Stimulated activated CD8-positive, alpha-beta memory T cell treated with anti-CD3 and anti-CD28 coated beads, Interleukin-7, amount 100 ng/mL, for 24 hours (primary cell): ENCODE measurements at places on chromosomes 16 and 17.

- no peak for DNase-seq
Measured at GRCh38 chr17:35084987-35085386, 21.5 kb upstream of the RFFL start.

DNA sequence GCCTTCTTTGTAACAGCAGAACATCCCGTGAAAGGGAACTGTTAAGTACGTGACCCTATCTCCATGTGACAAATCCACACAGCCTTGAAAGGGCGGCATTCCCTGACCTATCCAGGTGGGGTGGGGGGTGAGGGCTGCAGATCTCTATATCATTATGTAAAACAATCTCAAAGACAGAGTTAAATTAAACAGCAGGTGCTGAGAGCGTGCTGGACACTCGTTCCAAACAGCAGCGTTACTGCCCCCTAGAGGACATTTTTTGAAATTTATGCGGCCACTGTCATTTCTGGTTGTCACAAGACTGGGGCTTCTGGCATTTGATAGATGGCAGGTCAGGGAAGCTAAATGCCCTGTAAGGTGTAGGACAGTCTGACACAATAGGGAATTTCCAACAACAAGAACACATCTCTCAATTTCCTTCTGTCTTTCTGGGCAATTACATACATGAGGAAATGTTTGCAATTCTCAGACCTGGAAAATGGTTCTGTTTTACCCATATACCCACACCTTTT lies 6.7 kb upstream of the SLC25A39 start:
- DNase-seq, result no peak

DNA sequence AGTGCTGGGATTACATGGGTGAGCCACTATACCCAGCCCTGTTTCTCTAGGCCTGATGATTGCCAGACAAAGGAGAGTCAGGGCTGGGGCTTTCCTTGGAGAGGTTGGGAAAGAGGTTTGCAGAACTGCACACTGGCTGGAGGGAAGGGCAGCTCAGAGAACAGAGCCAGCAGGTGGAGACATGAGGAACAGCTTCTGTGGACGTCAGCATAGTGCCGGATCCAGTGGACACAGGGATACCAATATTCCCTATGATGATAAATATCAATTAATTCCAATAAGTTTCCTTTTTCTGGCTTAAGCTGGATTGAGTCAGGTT lies 43.2 kb upstream of the SCNN1B start:
- DNase-seq, result no peak

- DNase-seq, result no peak
Measured at GRCh38 chr17:35423761-35424160, 8.5 kb downstream of the SLFN12 start.

DNA sequence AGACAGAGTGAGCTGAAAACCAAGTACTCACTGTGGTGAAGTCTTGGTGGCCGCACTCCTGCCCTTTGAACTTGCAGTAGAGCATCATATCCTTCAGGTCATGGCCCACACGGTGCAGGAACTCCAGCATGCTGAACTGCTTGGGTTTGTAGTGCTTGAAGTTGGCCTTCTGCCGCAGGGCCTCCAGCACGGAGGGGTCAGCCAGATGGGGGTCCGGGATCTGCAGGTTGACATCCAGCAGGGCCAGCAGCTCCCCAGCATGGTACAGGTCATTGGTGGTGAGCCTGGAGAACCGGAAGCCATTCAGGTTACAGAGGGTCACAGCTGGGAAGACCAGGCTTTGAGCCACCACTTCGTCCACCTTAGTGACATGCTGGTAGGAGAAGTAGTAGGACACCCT lies 99.1 kb upstream of the CCL2 start:
- no peak for DNase-seq

GRCh38 chr16:79756571-79756970 lies 156.0 kb upstream of the MAF start:
- DNase-seq, result no peak

DNA sequence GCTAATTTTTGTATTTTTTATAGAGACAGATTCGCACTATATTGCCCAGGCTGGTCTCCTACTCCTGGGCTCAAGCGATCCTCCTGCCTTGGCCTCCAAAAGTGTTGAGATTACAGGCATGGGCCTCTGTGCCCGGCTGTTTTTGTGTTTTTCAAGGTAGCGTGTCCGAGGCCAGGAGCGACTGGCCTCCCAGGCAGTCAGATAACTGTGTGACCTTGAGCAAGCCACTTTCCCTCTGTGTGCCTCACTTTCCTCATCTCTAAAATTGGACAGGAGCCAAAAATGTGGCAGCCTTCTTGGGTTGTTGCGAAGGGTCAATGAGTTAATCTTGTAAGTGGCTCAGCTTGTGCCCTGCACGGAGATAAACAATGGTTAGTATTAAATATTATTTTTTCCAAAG lies 2.4 kb downstream of the ABCC1 start:
- no peak for DNase-seq

DNA sequence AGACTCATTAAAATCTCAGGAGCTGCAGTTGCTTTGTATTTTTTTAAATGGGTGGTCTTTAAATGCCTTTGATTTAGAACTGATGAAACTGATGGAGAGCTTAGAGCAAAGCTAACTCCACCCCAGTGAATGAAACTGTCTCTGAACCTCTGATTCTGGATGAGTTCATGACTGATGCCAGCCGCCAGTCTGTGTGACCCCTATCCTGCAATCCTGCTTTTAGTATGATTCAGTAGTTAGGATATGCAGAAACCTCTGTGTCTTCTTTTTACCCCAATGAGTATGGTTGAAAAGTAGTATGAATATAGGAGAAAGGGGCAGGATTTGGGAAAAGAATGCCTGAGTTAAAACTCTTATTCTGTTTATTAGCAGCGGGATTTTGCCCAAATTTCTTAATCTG lies 12.3 kb upstream of the SALL1 start:
- no peak for DNase-seq

DNA sequence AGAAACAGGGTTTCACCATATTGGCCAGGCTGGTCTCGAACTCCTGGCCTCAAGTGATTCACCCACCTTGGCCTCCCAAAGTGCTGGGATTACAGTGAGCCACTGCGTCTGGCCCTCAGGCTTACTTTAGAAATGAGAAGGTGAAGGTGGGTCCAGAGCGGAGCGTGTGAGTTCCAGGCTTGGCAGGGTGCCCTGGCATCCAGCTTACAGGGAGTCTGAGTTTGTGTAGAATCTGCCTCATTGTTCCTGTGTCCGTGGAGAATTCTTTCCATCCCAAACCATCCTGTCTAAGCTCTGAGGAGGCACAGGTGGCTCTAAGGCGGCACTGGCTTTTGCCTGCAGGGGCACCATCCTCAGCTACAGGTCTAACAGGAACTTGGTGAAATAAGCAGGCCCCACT lies 50.6 kb downstream of the RAB11FIP3 start:
- DNase-seq, result no peak

GRCh38 chr16:29316761-29317183 lies 89.7 kb downstream of the NPIPB11 start:
- DNase-seq, result no peak

DNA sequence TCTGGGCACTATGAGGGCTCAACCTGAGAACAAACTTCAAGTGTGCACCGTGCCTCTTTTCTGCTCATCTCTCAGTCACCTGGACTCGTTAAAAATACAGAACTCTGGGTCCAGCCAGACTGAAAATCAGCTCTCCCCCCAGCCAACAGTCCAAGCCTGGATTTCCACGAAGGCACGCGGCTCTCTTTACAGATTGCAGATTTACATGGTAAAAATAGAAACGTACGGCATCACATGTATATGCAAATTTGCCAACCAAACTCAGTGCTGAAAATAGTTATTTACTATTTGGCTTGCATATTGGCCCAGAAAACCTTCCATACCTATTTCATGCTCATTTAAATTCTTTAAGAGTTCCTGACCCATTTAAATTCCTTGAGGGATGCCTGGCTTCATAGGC lies 315.8 kb downstream of the MAF start:
- DNase-seq, result no peak

GRCh38 chr16:79253100-79253631 lies 347.4 kb downstream of the MAF start:
- DNase-seq, result no peak

DNA sequence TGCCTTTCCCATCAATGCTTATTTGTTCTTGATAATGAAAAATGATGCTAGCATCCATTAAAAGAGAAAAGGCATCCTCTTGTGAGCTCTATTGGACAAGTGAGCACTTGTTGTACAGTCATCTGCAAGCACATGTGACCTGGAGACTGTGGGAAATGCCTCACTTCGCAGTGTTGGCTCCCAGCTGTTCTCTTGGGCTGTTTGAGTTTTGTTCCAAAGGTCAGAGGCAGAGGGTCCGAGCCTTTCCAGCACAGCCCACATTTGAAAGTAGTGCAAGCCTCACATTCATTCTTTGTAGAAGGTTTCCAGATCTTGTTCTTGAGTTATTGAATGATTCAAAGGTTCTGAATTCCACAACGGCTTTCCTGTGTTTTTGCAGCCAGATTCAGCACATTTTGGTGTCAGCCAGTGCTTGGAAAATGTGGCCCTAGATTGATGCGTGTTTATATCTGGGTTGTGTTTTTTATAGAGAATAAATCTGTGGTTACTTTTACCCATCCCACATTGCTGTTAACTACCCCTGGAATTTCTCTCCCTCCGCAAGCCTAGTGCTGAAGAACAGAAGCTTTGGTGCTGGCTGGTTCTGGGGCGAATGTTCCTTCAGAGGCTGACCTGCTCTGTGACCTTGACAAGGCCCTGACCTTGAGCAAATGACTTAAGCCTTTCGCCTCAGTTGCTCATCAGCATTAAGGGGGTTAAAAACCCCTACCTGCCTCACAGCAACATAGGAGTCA lies 49.8 kb downstream of the CDH1 start:
- DNase-seq, result no peak

DNA sequence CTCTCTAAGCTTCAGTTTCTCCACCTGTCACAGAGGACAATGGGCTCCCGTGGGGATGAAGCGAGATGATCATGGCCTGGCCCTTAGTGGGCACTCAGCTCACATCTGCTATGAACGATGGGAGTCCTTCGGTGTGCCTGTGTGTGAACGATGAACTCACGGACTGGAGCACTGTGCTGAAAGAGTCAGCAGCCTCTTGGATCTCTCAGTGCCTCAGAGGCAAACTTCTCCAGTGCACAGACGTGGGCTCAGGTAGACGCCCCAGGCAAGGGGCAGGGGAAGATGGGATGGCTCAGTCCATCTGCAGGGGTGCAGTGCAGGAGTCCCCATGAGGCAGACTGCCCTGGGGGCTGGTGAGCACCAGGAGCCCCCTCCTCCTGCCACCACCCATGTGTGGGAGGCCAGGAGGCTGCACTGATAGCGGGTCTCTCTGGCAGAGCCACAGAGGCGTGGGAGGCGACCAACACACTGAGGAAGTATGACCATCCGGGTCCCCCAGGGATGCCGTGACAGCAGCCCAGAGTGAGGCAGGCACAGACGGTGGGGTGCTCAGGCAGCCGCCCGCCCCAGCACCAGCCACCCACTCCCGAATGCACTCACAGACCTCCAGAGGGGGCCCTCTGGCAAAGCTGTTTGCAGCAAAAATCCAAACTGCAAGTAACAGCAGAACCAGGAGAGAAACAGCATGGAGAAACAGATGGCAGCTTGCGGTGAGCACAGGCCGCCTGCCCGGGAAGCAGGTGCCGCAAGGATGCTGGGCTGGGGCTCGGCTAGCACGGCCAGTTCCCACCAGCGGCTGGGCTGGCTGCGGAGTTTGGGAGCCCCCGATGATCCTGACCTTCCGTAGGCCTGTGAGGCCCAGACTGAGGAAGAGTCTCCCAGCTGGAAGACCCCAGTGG lies 82.7 kb downstream of the RPH3AL start:
- DNase-seq, result no peak

DNA sequence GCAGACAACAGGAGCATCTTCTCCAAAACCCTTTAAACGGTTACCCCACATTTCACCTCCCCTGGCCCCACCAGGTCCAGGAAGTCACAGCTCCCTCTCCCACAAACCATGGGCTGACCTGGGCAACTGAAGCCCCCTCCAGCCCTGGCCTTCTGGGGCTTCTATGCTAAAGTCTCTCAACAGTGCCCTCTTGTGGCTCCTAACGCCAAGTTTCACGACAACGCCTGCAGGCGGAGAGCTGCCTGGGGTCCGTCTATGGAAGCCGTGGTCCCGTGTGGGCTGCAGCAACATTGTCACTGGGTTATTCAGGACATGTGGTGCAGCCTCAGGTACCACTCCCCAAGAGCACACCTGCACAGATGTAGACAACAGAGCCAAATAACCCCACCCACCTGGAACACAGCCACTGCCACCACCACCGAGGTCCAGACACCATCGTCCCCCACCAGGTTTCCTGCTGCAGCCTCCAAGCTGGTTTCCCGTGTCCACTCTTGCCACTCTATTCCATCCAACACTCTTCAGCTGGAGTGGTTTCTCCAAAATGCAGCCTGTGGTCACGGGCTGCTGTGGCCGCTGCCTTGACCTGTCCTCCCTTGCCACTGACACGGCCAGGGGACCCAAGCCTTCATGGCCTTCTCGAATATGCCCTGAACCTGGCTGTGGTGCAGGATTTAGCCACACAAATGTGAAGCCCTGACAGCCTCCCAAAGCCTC lies 19.1 kb downstream of the C16orf95 start:
- no peak for DNase-seq

DNA sequence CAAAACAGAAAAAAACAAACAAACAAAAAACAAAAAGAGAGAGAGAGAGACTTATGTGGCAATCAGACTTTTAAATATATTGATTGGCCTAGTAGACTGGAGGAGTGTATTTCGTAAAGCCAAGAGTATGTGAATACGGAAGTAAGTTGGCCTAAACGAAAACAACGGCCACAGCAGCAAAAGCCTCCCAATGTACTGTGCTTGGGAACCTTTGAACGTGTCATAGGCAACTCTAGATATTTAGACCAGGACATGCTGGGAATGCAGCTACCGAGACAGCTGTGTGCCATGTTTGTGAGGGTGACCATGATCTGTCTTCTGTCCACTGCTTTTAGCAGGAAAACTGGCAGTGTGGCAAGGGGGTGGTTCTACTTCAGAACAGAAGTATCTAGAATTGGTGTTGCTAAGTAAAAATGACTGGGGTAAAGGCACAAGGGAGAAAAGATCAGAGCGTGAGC lies 7.4 kb downstream of the MAF start:
- DNase-seq, result no peak

- DNase-seq, result no peak
Measured at GRCh38 chr17:44310609-44311376, 2.4 kb downstream of the RUNDC3A start.

GRCh38 chr17:77315551-77316190 lies 174.9 kb downstream of the SEC14L1 start:
- DNase-seq, result no peak

DNA sequence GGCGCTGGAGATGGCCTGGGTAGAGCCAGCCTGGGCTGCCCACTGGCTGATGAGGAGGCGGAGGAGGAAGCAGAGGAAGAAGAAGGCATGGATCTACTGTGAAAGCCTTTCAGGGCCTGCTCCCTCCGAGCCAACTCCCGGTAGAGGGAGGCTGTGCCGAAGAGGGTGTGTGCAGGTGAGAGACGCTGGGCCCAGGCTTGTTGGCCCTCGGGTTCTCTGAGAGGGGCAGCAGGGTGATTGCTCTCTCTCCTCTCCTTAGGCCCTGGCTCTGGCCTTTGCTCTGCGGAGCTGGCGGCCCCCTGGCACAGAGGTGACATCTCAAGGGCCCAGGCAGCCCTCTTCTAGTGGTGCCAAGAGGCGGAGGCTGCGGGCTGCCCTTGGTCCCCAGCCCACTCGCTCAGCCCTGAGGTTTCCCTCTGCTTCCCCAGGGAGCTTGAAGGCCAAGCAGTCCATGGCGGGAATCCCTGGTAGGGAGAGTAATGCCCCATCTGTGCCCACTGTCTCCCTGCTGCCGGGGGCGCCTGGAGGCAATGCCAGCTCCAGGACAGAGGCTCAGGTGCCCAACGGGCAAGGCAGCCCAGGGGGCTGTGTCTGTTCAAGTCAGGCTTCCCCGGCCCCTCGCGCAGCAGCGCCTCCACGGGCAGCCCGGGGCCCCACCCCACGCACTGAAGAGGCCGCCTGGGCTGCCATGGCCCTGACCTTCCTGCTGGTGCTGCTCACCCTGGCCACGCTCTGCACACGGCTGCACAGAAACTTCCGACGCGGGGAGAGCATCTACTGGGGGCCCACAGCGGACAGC lies 3.6 kb downstream of the TP53I13 start:
- no peak for DNase-seq
